ENCODE measurements at places on chromosomes 12 and 14.

DNA sequence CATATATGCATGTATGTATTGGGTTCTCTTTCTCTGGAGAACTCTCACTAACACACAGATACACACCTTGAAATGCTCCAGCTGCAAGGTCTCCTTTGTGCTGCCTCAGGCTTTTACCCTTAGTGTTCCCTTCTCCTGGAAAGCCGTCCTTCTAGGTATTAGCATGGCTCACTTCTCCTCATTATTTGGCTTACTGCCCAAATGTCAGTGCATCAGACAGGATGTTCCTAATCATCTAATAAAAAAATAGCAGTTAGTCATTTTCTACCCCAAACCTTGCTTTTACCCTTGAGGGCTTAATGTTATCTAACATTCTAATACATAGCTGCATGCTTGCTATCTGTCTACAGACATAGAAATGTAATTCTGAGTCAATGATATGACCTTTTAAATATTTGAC lies 109.0 kb upstream of the SLC16A7 start:
- no peak for DNase-seq

DNA sequence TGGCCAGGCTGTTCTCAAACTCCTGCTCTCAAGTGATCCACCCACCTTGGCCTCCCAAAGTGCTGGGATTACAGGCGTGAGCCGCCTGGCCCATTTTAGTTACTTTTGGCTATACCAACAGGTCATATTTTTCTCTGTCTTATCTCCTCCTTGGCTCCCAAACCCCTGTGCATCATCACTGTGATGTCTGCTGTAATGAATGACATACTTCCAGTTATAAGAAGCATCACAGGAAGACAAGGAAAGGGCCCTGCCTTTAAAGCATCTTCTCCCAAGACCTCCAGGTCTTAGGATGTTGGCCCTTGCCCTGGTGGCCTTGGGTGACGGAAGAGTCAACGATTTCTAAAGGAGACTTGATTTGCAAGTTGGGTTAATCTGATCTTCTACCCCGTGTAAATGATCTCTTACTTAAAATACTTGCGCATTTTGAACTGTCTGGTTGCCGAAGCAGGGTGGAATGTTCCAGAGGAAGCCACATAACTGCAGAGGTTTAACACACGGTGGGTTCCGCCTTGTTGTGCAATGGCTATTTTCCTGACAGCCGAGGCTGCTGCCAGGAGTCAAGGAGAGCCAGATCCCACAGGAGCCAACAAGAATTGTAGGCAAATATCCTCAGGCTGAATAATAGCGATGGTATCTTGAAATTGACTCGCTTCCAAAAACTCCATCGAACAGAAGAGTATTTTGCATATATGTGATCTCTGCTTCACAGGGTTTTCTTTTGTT lies 55.7 kb upstream of the PLXNC1 start:
- DNase-seq = no peak

DNA sequence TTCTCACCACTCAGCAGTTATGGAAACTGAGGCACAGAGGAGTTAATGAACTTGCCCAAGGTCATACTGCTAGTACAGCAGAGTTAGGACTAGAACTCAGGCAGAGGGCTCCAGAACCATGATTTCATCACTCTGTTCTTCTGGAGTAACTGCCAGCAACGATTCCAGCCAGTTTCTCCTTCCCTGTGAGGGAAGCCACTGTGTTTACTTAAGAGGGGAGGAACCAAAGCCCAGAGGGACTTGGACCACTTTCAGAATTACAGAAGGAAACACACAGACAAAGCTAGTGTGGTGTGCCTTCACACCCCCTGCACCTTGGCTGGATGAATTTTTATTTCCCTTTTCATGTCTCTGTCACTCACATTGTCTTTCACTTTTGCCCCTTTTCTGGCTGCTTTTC lies 398.2 kb downstream of the DPF3 start:
- no peak for DNase-seq

DNA sequence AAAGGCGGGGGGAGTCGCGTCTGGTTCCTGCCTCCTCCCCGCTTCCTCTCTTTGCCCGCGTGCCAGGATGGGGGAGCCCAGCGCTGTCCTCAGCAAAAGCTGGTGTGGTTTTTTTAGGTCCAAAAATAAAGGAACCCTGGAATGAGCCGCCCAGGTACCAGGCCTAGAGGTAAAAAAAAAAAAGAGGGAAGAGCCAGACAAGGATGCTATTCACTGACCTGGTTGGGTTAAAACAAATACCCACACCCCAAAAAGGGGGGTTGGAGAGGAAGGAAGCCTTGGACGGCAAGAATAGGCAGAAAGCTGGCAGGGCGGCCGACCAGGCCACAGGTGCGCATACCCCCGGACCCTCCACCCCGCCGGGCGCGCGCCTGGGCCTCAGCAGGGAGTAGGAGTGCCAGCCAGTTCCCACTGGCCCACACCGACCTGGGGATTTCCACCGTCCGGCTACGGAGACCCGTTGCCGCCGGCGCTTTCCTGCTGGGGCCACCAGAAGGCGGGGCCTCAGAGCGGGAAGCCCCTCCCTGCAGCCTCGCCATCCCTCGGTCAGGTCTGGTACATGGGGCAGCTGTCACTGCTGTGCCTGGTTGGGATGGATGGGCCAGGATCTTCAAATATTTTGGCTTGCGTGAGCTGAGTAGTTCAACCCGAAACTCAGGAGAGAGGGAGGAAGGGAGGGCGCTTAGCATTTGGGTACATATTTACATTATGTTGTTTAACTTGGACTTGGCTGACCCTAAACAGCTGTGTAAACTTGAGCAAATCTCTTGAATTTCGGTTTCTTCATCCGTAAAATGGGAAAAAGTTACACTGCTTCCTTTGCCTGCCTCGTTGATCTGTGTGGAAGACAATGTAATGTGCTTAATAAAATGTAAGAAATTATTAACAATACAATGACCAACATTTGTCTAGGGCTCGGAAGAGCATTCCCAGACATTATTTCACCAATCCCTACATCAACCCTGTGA lies 5.4 kb upstream of the IRF2BPL start:
- peak; percentile 75 for DNase-seq

DNA sequence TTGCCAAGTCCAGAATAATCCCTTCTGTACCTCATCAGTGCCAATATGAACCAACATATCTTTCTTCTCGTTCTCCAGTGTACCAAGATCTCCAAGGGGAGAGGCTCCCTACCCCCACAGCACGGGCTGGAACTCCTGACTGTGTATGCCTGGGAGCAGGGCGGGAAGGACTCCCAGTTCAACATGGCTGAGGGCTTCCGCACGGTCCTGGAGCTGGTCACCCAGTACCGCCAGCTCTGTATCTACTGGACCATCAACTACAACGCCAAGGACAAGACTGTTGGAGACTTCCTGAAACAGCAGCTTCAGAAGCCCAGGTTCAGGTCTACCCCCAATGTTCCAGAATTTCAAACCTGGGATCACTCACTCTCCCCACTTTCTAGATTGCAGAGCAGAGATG lies 10.5 kb upstream of the OAS2 start:
- no peak for DNase-seq

DNA sequence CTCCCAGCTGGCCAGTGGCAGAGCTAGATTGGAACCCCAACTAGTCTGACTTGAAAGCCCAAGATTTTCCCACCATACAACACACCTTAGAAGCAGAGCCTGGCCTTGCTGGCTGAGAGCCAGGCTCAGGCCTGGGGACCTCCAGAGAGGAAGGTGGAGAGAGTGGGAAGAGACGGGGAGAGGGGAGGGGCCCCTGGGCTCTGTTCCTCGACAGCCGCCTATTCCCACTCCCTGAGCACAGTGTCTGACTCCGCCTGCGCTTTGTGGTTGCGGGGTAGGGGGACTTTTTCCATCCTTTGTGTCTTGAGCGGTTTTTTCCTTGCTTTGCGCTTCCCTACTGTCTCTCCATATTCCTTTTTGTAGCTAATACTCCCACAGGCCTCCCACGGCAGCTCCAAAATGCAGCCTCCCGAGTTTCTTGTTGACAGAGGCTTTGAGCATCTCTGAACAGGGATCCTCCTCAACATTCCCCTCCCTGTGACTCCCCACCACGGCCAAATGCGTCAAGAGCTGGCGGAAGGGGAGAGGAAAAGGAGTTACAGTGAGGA lies 4.0 kb upstream of the KCNH3 start:
- DNase-seq = no peak

DNA sequence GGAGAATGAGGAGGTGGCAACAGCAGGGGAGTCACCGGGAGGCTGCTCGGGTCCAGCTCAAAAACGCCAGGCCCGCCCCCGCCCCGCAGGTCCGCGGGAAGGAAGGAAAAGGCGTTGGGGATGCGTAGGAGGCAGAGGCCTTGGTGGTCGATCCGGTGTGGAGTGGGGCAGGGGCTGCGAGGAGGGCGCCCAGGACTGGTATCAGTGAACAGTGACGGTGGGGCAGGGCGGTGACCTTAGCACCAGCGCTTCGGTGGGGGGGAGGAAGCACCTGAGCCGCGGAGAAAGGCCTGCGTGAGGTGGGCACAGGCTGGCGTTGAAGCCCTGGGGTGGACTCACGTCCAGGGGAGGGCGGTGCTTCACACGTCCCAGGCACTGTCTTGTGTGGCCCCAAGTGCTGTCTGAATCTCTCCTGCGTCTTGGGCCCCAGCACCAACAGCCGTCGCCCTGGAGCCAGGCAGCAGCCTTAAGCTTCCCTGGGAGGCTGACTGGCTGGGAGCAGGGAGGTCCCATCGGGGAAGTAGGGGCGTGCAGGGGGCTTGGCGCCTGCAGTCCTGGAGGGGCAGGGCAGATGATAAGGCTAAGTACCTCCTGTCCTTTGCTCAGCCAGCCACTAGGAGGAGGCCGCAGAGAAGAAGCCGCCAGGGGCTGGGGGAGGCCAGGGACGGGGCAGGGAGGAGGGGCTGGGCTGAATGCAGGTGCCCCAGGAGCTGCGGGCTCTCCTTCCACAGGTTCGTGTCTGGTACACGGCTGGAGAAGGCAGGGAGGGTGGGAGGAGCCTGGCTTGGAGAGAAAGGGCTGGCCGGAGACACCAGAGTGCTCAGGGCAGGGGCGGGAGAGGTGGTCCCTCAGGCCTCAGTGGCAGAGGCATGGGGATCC lies 26.5 kb downstream of the ZBTB42 start:
- DNase-seq = peak; percentile 57

GRCh38 chr12:15689751-15690191 lies 99.4 kb downstream of the EPS8 start:
- no peak for DNase-seq

- peak; percentile 15 for DNase-seq
These were observed 32.6 kb downstream of the COCH start for GRCh38 chr14:30906752-30907658.

DNA sequence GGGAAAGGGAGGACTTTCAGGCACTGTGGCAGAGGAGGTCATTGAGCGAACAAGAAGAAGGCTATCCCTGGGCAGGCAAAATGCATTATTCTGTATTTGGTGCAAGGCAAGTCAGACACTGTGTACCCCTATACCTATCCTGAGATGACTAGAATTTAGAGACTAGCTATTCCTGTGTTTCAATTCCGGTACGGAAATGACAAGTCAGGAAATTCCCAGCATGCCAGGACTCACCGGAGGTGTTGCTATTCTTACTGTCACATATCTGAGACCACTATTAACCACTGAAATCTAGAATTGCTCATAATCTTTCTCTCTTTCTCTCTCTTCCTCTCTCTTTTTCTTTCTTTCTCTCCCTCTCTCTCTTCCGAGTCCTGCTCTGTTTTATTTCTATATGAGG lies 297.1 kb downstream of the PDZRN4 start:
- no peak for DNase-seq

DNA sequence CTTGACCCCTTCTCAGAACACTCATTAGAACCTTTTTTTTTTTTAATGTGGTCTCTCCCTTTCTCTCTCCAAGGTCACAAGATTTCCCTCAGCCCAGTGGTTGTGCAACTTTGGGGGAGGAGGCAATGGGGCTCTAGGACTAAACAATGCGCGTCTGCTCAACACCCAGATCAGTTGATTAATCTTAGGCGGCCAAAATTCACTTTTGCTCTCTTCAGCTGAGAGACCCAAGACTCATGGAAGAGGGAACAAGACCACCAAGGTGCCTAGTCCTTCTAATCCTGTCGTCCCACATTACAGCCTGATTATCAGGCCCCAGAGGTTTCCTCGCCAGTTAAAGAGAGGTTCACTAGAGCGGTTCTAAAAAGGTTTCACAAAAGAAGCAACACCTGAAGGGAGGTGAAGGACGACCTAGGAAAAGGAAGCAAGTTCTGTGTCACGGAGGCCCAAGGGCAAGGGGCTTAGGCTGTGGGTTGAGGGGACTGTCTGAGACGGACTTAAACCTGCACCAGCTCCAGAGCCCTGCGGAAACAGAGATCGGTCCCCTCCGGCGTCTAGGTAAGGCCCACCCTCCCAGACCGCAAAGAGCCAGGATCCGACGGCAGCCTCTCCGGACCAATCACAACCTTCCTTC lies 824 bp upstream of the TARBP2 start:
- peak; percentile 12 for DNase-seq

GRCh38 chr14:51880835-51881580 lies 20.6 kb downstream of the GNG2 start:
- DNase-seq = no peak

GRCh38 chr12:64918344-64918743 lies 93.9 kb downstream of the TBC1D30 start:
- DNase-seq = no peak

DNA sequence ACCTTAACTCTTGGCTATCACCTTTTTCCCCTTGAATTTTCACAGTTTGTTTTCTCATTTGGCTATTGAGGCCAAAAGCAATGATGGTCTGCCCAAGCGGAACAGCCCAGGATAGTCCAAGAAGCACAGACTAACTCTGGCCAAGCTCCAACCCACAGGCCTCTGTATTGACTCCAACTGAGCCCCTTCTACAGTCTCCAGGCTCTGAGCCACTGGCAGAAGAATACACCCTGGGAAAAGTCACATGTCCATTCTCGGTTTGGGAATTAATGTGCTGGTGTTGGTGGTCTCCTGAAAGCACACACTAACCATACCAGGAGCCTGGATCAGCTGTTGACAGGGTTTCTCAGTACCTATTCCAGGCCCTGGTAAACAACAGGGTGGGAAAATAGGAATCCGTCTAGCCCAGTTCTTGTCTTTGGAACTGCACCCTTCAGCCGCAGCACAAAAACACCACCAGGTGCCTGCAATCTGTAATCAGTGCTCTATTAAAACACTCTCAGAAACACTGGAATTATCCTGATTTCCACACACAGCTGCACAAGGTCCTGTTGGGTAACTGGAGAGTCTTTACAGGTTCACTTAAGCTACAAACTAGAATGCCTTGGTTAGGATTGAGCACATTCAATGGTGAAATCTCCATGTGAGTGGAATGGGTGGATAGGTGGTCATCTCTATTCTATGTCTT lies 63.6 kb downstream of the STXBP6 start:
- no peak for DNase-seq

DNA sequence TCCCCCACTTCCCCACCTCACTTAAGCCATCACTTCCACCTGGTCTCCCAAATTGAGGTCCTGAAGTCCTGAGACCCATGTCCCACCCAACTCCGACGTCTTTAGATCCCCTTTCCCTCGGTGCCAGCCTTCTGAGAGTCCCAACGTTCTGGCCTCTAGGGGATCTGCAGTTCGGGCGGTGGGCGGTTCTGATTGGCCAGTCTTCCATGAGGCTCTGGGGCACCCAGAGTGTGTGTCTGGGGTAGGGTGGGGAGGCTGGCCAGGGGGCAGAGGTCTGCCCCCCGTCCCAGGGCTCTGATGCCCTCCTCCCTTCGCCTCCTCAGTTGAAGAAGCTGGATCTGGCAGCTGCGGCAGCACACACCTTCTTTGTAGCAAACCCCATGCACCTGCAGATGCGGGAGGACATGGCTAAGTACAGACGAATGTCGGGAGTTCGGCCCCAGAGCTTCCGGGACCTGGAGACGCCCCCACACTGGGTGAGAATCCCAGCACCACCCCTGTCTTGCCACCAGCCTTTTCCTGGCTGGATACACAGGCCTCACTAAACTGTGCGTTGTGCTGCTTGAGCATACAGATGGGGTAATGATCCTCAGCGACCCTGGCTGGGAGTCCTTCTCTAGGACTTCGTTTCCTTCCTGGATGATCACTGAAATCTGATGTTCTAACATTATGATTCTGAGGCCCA lies 1.5 kb downstream of the P3H3 start:
- DNase-seq = no peak

All from CD4-positive, alpha-beta T cell treated with Interleukin-2 at 100 ng/mL for 4 hours (primary cell).